ENCODE measurements at places on chromosomes 12 and 14. TPM values are rescaled to one million over a fixed set of nuclear protein-coding genes. Genes with fewer than 3 reads are reported as not detected.

- DNase-seq = peak; percentile 70
Observed at GRCh38 chr12:124523071-124523470, 44.3 kb downstream of the NCOR2 start.

DNA sequence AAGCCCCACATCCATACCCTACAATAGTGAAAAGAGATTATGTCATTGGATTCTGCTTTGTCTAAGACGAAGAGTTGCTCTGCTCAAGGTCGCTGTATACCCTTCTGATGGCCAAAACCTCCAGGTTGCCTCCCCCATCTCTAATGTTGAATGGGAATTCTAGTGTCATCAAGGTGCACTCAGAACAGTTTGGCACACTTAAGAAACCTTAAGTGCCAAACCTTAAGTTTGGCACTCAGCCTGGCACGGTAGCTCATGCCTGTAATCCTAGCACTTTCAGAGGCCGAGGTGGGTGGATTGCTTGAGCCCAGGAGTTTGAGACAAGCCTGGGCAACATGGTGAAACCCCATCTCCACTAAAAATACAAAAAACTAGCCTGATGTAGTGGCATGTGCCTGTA lies 1245.6 kb upstream of the SEL1L start:
- DNase-seq = no peak

GRCh38 chr12:132724506-132725241 lies 14.0 kb downstream of the PGAM5 start:
- DNase-seq = no peak

- no peak for DNase-seq
Observed at GRCh38 chr12:74820324-74820723, 282.7 kb downstream of the ATXN7L3B start.

DNA sequence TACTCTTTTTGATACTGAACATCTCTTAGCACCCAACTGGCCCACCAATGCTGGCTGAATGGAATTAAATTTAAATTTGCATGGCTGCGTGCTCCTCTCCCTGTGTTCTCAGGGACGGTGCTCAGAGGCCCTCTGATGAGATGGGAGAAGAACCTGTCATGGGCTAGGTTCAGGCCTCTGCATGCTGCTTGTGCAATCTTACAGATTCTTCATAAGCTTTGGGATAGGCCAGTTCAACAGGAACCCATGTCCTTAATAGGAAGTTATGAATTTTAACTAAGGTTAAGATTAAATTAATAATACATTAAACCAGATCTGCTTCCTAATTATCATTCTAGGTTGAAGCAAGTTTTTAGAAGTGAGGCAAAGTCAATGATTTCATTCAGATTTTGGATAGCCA lies 119.7 kb upstream of the LRIG3 start:
- no peak for DNase-seq

DNA sequence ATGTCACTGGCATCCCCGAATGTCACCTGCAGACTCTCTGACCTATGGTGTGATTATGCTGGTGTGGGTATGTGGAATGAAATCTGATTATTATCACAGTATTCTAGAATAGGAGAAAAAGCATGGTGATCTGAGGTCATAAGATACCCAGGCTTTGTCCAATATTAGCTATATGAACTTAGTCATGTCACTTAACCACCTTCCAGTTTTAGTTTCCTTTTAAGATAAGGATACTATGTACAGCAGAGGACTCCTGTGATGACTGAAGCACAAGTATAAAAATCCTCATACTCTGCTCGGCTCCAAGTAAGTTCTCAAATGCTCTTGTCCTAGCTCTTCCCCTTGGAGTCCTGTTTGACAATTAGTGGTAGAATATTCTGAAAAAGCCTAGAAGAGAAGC lies 2.8 kb downstream of the GNS start:
- DNase-seq = no peak

GRCh38 chr12:110591451-110592051 lies 8.4 kb upstream of the PPTC7 start:
- no peak for DNase-seq

DNA sequence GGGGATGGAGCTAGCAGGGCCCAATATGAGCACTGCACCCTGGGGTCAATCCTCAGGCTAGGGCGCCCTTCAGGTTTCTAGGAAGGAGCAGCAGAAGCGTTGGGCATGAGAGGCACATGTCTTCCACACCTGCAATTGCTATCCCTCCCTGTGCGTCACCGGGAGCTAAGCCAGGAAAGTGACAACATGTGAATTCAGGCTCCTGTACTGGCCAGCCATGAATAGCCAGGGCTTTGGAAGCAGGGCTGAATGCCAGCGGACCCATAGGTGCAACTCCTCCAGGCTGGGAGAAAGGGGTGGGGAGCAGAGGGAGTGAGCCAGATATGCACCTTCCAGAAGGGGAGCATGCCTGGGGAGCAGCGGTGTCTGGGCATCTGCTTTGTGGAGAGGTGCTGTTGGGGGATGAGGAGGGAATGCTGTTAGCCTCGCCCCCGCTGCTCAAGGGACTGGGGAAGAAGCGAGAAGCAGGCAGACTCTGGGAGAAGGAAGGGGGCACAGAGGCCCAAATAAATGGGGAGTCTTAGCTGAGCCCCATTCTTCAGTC lies 6.1 kb downstream of the HOXC5 start:
- DNase-seq = peak; percentile 88

GRCh38 chr12:46546634-46547273 lies 174.2 kb upstream of the SLC38A2 start:
- no peak for DNase-seq

DNA sequence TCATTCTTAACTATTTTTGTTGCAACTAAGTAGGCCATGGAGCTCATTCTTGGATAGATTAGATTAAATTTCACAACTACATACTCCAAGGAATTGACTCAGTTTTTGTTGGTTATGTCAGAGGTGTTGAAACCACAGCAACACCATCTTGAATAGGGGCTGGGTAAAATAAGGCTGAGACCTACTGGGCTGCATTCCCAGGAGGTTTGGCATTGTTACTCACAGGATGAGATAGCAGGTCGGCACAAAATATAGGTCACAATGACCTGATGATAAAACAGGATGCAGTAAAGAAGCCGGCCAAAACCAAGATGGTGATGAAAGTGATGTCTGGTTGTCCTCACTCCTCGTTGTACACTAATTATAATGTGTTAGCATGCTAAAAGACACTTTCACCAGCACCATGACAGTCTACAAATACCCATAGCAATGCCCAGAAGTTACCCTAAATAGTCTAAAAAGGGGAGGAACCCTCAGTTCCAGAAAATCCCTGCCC lies 20.9 kb downstream of the DMAC2L start:
- DNase-seq = no peak

GRCh38 chr14:53838374-53838773 lies 118.3 kb downstream of the BMP4 start:
- DNase-seq = no peak

- no peak for DNase-seq
Observed at GRCh38 chr14:61518403-61518802, 176.9 kb upstream of the HIF1A start.

GRCh38 chr12:9731393-9731792 lies 1.5 kb downstream of the CLECL1 start:
- DNase-seq = no peak

GRCh38 chr12:117091758-117092510 lies 7.3 kb downstream of the TESC start:
- DNase-seq = no peak

DNA sequence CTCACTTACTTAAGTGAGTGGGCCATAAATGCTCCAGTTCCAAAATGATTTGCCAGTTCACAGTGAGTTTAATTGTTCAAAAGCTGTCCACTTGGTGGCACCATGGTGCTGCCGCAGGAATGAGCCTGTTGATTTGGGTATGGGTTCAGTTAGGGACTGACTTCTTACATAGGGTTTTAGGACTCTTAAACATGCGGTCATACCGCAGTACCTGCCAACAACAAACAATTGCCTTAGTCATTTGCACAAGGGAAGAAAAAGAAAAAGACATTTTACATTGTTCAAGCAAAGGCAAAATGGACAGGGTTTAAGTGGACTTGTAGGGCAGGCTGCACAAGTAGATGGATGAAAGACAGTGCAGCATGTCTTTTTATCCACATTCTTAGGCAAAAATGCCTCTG lies 80.0 kb upstream of the DBX2 start:
- DNase-seq = no peak

DNA sequence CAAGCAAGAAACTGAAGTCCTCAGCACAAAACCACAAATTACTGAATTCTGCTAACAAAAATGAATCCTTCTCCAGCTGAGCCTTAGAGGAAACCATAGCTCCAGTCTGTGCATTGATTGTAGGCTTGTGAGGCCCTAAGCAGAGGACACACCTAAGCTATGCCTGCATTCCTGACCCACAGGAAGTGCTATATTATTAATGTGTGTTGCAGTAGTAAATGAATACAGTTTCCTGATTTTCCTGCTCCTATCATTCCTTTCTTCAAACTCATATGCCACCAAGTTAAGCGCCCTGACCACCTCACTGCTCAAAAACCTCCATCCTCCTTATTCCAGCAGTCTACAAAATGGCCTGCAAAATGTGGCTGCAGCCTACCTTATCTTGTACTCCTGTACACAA lies 151.9 kb upstream of the ABCD2 start:
- no peak for DNase-seq

Gene VWF
- polyA plus RNA-seq = 49.6 TPM

Gene RBP5
- polyA plus RNA-seq = 0.18 TPM

Gene CLEC6A
- polyA plus RNA-seq = not detected

Gene MANSC1
- 3.6 TPM for polyA plus RNA-seq

Gene KRT8
- polyA plus RNA-seq = 1.2 TPM

Gene RND1
- not detected for polyA plus RNA-seq

Gene KNTC1
- polyA plus RNA-seq = 1.8 TPM

Gene ABHD12B
- not detected for polyA plus RNA-seq

Gene SLC22A17
- 1.1 TPM for polyA plus RNA-seq

Gene RITA1
- 15.5 TPM for polyA plus RNA-seq

Gene SLC24A4
- polyA plus RNA-seq = 0.22 TPM

Gene EFS
- 1.1 TPM for polyA plus RNA-seq

Gene C14orf39
- polyA plus RNA-seq = 0.12 TPM

Gene FAR2
- polyA plus RNA-seq = 1.6 TPM

Gene C3AR1
- polyA plus RNA-seq = 1.4 TPM

Gene RDH11
- polyA plus RNA-seq = 15.6 TPM
